Omental fat pad (tissue), 4 donors: ENCODE measurements at places on chromosomes 4 and X. TPM values are rescaled to one million over a fixed set of nuclear protein-coding genes. Genes with fewer than 3 reads are reported as not detected.

- DNase-seq: no peak
Observed at GRCh38 chrX:124229374-124229773, 103.1 kb upstream of the TEX13D start.

DNA sequence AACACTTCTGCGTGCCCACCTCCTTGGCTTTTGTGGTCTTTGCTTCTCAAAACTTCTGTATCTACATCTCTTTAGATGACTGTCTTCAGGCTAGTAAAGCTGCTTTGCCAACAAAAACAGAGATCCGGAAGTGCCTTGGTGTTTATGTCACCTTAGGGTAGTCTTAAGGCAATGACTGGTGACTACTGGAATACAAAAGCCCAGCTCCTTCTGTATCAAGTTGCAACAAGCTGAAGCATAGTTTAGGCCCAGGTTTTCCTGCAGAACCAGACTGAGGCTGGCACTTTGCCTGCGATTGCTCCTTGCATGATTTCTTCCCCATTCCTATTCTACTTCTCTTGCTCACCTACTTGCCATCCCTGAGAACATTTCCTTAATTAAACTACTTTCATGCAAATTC lies 333.8 kb downstream of the DMD start:
- DNase-seq: no peak

DNA sequence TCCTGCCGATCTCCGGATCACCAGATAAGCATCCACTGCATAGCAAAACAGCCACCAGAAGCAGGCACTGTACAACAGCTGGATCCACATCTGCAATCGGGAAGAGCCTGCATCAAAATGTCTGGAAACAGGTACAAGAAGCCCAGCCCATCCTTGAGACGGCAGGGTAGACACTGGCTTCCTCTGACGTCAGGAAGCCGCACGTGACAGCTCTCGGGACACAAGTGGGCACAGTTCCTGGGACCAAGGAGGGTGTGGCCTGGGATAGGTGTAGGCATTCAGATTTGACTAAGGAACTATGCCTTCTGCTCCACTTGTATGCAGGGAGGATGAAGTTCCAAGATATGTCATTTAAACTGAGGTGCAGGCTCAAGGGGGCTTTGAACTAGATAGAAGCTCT lies 6.3 kb downstream of the GPR143 start:
- DNase-seq: no peak

- no peak for DNase-seq
Observed at GRCh38 chr4:120232050-120232449, 165.4 kb upstream of the MAD2L1 start.

DNA sequence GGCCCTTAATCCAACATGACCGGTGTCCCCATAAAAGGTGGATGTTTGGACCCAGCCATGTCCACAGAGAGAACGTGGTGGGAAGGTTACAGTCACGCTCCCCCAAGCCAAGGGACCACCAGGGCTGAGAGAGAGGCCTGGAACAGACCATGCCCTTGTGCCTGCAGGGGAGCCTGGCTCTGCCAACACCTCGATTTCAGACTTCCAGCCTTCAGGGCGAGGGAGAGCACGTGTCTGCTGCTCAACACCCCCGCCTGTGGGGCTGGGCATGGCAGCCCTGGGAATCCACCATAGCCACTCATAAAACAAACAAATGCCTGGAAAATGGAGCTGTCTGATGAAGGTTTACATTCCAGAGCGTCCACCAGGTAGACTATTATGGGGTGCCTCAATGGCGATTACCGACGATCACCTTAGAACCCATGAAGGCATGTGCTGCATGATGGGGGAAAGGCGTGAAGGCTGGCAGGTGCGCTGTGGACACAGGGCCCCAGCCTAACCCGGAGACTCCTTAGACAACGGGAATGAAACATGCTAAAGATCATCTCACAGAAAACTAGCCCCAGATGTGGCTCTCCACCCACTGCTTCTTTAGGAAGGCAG lies 42.3 kb upstream of the HMX1 start:
- DNase-seq: no peak

- DNase-seq: no peak
Observed at GRCh38 chr4:44679060-44679459, 840 bp downstream of the GUF1 start.

GRCh38 chrX:125205133-125205917 lies 114.3 kb upstream of the TEX13C start:
- DNase-seq: no peak

- no peak for DNase-seq
Observed at GRCh38 chrX:110338935-110339334, 19.7 kb upstream of the RTL9 start.

DNA sequence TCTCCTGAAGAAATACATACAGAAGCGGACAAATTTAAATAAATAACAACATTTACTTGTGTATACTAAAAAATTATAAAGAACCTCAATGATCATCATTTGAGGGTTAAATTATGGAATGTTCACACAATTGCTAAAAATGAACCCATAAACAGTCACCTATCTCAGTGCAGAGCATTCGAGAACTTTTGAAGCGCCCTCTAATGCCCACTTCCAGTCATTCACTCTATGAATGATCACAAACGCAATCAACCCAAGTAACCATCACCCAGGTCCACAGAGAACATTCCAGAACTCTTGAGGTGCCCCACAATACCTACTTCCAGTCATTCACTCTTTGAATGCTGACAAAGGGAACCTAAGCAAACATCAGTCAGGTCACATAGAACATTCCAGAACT lies 103.5 kb upstream of the PLAC1 start:
- no peak for DNase-seq

- no peak for DNase-seq
Observed at GRCh38 chr4:70531981-70532380, 13.6 kb downstream of the AMTN start.

The SORBS2 gene
- 30.1 TPM for total RNA-seq

The FGB gene
- total RNA-seq: not detected

The NXF2 gene
- total RNA-seq: not detected

The RNF175 gene
- total RNA-seq: not detected

The RAI2 gene
- 15.5 TPM for total RNA-seq
